ENCODE measurements at places on chromosomes 11 and 22.
A peak's percentile ranks its signal among the peaks of the same experiment; 100 is the strongest.

- ATAC-seq = no peak
These were observed 20.8 kb downstream of the NPTXR start for GRCh38 chr22:38823076-38823475.

DNA sequence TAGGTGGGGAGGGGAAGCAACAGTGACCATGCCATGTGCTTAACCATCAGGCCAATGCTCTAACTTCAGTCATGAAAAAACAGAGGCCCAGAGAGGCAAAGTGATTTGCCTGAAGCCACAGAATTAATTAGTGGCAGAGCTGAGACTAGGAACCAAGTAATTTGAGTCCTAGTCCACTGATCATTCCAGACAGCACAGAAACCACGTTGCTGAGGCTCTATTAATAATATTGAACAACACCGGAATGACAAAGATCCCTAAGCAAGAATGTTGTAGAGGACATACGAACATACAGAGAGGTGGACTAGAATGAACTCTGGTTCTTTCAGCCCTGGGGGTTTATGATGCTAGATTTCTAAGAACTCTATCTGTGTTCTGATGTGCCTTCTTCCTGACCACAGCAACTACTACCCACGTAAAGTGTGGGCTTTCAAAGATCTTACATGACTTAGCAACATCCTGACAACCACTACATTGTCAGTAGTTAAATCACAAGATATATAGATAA, 92.3 kb downstream of the GAB2 start:
- ATAC-seq = peak; percentile 82

DNA sequence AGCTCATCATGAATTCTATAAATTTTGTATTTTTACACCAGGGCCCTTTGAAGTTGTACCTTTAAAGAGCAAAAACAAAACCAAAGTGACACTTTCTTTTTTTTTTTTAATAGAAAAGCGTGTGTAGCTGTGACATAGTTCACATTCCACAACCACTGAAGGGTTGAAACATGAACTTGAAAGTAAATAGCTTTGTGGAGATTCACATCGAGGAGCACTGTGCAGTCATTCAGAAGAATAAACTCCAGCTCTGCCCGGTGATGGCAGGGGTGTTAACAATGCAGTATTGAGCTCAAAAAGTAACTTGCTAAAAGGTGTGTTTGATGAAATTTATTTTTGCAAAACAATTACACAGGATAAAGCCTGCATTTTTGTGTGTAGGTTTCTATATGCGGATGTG, 1166.2 kb downstream of the TBC1D22A start:
- ATAC-seq = no peak

GRCh38 chr11:61833471-61833870, 5.4 kb downstream of the FADS2 start:
- no peak for ATAC-seq

DNA sequence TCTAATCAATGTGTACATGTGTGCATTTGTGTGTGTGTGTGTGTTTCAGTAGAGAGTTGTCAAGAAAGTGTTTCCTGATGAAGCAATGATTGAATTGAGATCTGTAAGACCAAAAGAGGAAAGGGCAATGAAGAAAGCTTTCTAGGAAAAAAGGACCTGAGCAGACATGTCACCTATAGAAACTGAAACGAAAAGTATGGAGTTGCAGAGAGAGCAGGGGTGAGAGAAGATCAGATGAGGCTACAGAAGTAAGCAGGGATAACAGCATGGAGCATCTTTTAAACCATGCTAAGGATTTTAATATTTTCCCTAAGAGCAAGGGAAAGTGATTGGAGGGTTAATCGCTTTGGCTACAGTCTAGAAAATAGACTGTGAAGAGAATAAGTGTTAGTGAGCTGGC, 1459.4 kb upstream of the TENM4 start:
- no peak for ATAC-seq

- ATAC-seq = no peak
These were observed 55.9 kb downstream of the LRRC32 start for GRCh38 chr11:76614471-76615179.

DNA sequence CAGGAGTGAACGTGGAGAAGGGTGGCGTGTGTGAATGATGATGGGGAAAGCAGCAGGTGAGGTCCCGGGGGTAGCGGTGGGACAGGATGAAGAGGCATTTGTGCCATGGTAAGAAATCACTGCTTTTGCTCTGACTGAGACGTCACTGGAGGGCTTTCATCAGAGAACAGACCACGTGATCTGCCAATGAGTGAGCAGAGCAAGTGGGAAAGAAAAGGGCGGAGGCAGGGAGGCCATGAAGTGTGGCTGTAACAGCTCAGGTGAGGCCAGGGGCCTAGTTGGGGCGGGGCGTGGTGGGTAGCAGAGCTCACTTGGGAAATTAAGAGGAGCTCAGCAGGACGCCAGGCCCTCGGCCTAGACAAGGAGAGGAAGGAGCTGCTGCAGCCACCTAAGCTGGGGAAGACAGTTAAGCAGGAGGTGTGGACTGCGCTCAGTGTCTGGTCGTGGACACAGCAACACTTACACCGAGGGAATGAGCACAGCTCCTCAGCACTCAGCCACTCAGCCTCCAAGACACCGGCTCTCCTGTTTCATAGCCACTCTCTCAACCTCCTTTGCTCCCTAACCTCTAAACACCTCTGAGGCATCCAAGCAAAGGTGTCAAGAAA, 14.1 kb upstream of the TMEM121B start:
- no peak for ATAC-seq

DNA sequence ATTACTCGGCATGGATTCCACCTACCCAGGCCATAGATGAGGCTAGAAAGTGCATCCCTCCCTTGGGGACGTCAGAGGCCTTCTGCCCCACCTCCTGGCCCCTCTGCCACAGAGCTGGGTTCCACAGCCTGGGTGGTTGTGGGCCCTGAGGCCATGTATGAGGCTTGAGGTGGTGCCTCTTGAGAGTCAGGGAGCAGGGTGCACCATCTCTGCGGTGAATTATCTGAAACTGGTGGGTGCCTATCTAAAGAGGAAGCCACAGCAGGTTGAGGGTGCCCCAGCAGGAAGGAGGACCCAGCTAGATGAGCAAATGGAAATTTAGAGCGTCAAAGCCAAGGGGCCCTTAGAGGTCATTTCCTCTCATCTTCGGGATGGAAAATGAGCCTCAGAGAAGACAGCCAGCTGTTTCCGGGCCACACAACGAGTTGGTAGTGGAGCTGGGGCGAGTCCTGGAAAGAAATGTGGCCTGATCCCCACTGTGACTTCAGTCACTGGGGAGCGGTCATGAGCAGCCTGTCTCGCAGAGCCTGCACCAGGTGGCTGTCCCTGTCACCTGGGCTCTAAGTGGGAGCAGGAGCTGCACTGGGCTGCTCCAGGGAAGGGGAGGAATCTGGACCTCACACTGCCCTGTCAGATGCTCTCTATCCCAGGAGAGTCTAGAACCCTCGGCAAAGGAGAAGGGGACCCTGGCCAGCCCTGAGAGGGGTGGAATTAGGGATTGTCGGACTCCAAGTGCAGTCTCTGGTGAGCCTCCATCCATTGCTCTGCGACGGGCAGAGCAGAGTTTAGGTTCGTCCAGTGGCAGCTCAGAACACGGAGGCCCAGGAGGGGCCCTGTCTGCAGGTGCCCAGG, 7.3 kb downstream of the ADORA2A start:
- peak; percentile 91 for ATAC-seq

- no peak for ATAC-seq
These were observed 9.7 kb upstream of the STK33 start for GRCh38 chr11:8603696-8604077.

DNA sequence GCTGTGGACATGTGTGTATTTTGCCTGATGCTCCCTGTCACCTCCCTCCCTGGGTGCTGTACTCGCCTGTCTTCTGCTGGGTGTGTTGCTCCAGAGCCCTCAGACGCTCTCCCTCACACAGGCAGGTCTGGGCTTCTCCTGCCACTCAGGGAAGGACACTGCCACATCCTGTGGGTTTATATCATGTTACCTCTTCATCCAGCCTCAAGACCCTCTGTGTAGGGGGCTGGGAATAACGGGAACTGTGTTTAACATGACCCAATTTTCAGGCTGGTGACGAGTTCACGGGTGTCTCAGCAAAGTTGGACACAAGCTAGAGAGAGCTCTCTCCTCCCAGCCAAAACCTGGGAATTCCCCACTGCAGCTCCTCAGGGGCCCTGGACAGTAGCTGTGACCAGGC, 24.6 kb downstream of the MYBPC3 start:
- no peak for ATAC-seq

DNA sequence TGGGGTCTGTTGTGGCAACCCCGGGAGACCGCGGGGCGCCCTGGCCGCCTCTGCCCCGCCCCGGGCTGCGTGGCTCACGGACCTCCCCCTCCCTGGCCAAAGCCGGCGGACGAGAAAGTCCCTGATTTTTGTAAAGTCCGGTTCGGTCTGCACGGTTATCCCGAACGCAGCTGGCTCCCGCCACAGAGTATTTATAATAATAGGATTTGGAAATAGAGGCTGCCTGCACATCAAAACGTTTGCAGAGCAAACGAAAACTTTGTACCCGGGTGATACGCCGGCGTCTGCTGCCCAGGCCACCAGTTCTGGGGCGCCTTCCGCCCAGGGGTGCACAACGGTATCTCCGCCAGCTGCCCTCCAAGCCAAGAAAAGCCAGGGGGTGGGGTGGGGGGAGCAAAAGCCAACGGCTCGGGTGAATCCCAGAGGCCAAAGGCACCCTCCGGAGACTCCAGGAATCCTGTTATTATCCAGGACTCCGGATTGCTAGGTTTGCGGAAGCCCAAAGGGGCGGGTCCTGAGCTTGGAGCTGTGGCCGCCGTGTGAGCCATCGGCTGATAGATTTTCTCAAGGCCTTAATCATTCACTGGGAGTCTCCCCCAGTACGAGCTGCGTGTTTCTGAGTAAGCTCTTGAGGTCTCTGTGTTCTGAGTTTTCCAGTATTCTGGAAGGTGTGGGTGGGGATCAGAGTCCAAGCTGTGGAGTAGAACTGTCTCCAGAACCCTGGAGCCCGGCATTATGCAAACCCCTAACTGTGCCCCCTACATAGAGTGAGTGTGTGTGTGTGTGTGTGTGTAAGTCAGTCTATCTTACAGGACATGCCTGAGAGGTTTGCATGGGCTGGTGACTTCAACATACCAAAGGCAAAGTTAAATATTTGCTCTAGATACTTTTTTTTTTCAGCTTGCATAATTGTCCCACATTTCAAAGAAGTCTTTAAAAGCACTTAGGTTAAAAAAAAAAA, 673 bp upstream of the SHANK2 start:
- ATAC-seq = no peak

DNA sequence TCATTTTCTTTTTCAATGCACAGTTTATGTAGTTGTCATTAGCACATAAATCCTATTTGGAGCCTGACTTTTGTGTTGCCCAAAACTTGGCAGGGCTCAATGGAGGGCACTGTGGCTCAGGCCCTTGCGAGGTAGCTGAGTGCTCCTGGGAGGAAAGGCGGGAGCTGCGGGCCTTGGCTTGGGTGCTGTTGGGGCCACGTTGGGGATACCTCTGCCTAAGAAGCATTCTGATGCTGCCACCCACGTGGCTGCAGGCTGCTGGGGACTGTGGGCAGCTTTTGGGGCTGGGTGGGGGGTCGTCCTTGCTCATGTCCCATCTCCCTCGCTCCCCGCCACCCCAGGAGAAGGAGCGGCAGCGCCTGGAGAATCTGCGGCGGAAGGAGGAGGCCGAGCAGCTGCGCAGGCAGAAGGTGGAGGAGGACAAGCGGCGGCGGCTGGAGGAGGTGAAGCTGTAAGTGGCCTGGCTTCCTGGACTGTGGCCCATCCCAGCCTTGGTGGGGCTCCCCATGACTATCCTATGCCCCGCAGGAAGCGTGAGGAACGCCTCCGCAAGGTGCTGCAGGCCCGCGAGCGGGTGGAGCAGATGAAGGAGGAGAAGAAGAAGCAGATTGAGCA, 20.9 kb downstream of the INCENP start:
- ATAC-seq = no peak

DNA sequence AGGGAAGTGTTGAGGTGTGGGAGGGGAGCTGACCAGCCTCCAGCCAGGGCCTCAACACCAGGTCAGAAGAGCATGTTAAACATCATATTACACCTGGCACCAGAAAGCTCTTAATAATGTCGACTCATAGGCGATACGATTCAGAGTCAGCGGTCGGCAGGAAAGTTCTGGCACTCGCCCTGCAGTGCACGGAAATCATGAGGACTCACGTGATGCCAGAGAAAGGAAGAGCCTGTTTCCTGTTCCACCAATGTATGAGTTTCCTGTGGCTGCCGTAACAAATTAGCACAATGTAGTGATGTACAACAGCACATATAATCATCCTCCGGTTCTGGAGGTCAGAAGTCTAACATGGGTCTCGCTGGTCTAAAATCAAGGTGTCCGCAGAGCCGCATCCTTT, 198.8 kb downstream of the BARX2 start:
- ATAC-seq = no peak

GRCh38 chr11:27022659-27023251, 17.9 kb upstream of the BBOX1 start:
- no peak for ATAC-seq

DNA sequence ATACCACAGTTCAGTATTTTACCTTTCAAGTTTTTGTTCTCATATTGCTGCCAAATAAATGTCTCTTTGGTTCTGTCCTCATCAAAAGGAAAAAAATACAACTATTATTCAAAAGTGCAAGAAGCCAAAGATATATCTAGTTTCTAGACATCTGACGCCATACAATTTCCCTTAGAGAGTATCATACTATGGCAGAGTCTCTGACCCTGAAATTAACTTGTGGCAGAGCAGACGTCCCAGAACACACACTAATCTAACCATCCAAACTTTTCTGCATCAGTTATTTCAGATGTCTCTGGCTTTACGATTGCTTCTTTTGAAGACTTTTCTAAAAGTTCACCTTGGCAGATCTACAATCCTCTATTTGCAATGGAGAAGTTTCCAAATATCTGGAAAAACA, 2.7 kb downstream of the OR51T1 start:
- no peak for ATAC-seq

DNA sequence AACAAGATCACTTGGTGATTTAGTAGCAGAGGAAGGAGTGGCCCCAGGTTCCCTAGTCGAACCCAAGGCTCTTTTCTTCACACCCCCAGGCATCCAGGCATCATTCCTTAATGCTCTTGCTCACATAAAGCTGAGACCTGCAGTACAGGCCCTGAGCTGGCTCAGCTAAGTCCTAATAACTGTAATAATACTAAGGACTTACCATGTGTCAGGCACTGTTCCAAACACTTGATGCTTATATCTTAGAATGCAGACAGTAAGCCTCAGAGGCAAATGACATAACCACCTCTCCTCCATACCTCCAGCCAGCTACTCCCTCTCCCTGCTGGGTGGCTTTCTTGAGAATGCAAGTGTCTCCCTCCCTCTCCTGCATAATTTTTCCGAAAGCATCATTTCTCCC, 33.2 kb downstream of the ANKK1 start:
- ATAC-seq = no peak
